ENCODE measurements at places on chromosomes 5 and 9.

- no peak for DNase-seq
Observed at GRCh38 chr5:150541895-150542294, 34.0 kb downstream of the NDST1 start.

DNA sequence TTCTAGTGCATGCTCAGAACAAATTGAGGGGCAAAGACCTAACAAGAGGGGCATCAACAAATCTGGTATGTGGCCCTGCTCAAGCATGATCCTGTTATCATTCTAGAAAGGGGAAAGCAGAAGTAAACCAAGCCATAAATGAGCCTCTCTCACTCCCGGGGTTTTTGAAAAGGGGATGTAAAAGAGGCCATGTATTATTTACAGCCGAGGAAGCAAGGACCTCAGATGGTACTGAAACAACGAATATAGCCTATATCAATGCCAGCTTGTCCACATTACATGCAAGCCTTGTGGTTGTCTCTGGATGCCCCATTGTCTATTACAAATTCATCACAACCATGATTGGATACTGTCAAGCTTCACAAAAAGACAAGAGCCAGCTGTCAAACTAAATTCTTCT, 211.3 kb downstream of the DCP2 start:
- no peak for DNase-seq

DNA sequence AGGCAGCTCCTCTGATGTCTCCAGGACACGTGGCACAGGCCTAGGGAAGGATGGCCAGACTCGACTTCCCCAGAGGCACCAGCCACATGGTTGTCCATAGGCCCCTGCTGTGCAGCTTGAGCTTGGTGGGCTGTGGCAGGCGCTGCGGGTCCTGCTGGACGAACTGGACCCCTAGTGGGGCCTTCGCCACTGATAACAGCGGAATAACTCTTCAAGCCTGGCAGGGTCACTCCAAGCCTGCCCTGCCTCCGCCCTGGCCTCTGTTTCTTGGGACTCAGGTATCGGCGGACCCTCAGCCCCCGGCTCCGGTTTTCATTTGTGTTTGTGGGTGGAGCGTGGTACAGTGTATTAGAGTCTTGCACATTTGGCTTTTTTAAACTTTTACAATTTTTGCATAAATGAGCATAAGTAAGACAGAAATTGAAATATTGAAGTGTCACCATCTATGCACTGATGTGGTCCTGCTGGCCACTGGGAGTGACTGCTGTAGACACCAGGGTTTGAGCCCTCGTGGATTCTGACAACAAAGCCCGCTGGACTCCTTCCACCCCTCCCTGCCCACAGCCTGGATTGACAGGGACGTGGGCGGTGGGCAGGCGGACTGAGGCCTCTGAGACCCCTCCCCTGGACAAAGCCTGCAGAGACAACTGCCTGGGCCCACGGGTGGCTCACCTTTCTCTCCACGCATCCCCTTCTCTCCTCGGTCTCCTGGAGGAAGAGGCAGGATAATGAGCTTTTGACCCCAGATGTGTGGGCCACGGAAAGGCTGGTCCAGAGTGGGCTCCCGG, 3.8 kb downstream of the FCN1 start:
- DNase-seq, result no peak

- no peak for DNase-seq
Observed at GRCh38 chr5:179700401-179700918, 1.7 kb downstream of the CANX start.

GRCh38 chr5:58327289-58327688, 132.6 kb downstream of the PLK2 start:
- DNase-seq, result no peak

DNA sequence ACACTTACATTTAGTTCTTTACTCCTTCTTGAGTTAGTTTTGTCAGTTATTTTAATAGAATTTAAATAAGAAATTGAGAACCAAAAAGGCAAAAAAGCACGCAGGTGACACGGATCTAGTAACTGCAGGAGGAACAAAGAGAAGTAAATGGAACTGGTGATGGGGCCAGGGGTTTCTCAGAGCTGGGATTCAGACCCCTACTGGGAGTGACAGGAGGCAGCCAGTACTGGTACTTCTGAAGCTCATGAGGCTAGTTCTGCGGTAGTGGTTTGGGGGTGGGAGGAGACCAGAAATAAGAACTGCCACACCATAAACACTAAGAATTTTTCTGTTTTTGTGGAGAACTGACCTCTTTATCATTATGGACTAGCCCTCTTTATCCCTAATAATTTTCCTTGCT, 48.2 kb downstream of the OXCT1 start:
- no peak for DNase-seq

DNA sequence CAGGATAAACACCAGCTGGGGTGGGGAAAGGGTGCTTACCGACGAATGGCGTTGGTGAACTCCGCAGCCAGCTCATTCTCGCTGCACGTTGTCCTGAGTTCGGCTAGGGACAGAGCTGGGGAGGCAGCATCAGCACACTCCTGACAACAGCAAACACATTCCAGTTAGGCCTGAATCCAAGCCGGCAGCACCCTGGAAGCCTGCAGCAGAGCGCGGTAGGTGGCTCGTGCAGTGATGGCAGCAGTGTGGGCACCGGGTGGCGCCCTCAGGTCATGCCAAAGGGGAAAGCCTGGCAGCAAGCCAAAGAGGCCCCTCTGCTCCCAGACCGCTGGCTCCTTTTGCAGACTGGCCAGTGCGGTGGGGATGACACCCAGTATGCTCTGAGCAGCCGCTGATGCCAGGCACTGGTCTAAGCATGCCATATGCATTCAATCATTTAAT, 66.9 kb downstream of the DCP2 start:
- no peak for DNase-seq

DNA sequence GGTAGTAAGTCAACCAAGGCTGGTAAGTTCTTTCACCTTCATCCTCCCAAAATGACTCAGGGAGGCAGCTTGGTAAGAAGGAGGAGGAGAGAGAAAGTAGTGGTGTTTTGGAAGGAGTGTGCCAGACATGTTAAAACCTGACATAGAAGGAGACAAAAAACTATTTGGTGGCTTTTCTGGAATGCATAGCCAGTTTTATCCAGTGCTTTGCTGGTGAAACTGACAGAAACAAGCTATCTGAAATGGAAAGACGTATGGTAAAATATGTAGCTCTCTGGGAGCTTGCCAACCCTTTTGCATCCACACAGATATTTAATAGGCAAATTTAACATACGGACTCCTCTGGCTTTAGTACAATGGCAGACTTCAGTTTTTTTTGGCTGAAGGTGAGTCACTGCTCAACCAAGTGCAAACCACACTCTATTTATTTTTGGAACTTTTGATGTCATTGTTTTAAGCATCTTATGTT, 45.4 kb downstream of the RAB14 start:
- DNase-seq, result no peak

DNA sequence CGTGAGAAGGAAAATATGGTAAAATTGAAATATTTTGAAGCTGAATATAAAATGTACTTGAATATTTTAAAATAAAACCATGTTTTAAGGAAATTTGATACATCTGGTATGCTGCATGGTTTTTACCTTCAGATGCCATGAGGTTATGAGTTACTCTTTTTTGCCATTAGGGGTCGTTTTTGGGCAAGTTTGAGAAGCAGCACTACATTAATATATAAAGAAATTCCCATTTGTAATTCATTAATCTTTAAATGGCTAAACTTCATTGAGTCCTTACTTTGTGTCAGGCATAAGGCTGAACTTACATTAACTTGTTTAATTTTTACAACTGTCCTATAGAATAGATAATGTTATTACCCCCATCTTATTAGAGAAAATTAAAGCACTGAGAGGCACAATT, 152.3 kb downstream of the KDM4C start:
- DNase-seq, result no peak

- no peak for DNase-seq
Observed at GRCh38 chr5:153168241-153168640, 322.2 kb upstream of the GRIA1 start.

GRCh38 chr9:128621730-128622455, 34.8 kb downstream of the DYNC2I2 start:
- DNase-seq, result no peak

DNA sequence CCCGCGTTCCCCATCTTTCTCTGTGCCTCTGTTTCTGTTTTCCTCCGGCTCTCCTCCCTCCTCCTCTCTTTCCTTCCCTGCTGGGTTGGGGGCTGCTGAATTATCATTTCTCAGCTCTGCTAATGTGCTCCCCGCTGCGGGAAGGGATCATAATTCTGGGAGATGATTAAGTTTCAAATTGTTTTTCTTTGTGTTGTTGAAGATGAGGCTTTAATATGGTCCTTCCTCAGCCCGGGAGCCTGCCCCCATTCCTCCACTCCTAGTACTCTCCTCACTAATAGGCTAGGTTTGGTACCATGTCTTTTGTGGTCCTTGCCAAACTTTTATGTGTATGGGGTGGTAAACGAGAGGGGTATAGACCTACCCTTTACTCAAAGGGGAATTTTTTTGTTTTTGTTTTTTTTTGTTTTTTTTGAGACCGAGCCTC, 5.7 kb upstream of the PCDH1 start:
- DNase-seq, result no peak

- DNase-seq, result no peak
Observed at GRCh38 chr9:33288828-33289483, 1.4 kb upstream of the NFX1 start.

- no peak for DNase-seq
Observed at GRCh38 chr9:75873712-75874111, 16.8 kb upstream of the PCSK5 start.

GRCh38 chr9:22790329-22790728, 343.7 kb downstream of the DMRTA1 start:
- DNase-seq, result no peak

DNA sequence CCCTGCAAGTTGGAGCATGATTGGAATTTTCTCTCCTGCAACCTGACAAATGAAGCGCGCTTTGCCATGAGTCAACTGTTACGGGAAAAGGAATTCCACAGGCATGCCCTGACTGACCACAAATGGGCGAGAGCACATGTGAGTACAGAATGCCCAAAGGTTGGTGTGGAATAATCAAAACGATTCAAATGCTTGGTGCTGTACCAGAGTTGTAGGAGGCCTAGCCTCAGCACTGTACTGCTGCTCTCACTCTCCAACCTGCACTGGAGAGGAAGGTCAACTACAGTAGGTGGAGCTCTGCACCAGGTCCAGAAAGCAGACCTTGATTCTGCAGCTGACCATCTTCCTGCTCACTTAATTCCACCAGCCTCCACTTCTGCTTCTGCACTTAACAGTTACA, 406.9 kb upstream of the ACTBL2 start:
- no peak for DNase-seq

DNA sequence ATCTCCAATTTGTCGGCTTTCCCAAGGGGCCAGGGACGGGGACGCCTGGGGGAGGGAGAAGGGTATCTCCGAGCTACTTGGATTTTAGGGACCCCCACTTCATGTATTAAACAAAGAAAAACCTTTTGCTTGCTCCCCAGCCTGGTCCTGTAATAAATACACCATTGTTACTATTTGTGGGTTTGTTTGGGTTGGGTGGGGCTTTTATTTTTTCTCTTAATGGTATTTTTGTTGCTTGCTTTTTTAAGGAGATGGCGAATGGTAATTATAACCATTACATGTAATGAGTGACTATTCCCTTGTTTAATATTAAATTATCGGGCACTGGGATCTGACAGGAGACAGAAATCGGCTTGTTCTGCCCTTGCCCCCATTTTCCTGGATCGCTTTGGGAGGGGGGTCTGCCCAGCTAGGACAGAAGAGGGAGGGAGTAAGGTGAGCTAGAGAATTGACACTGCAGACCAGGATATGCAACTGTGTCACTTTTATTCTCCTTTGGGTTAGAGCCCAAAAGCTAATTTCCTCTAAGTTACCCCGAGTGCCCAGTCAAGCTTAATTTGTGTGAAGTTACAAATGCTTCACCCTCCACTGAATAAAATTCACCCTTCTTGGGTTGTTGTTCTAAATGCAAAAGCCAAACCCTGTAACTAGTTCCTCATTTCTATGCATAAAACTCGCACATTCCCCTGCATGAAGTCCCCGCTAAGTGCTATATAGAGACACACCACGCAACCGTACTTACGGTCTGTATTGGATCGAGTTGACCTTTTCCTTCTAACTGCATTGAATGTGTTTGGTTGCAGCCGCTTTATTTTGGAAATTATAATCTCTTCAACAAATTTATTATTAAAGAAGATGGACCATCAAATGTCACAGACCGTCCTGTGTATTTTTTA, 1.6 kb upstream of the ZNF608 start:
- no peak for DNase-seq

- no peak for DNase-seq
Observed at GRCh38 chr5:11892832-11893231, 11.4 kb downstream of the CTNND2 start.

DNA sequence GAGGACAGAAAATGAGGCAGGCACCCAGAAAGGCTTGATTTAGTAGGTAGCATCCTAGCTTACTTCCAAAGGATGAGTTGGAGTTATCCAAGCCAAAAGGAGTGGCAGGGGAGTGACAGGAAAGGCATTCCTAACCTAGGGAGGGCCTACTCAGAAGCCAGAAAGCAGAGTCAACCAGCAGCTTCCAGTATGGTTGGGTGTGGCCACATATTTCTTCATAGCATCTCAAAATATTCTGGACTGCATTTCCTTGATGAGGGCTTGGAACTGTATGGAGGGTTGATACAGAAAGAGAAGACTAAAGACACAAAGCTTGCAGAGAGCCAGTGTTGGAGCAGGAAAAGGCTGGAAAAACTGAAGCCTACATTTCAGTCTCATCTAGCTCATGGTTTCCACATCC, 656.8 kb upstream of the DMAC1 start:
- no peak for DNase-seq

DNA sequence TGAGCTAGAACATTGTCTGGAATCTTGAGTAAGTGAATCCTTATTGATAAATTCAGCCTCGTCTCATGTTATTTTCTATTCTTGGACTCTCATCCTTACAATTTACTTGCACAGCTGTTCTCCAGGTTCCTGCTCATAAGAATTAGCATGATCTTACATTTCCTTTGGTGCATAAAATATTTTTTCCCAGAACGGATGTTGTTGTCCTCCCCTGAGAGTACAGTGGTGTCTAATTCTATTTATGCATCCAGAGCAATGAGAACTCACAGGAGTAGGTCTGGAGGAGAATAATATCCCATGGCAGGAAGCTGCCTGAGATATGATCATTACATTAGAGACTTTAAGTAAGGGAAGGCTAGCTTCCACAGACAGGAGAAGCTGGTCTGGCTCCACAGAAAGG, 178.4 kb upstream of the MAST4 start:
- no peak for DNase-seq

DNA sequence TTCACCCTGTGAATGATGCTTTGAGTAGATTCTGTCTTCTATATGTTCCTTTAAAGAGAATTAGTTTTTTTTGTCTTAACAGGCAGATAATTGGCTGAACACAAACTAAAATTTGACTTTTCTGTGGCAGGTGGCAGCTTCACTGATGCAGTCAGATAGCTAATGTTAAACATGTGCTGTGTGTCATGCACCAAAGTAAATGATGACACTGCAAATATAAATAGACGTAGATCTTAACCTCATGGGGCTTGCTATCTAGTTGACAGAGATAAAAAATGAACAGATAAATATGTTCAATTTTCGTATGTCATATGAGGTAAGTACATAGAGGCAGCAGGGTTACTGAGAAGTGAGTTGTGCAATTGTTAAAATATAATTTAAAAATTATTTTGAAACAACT, 82.7 kb downstream of the PARP8 start:
- no peak for DNase-seq

- DNase-seq, result no peak
Observed at GRCh38 chr5:40240671-40241070, 439.0 kb upstream of the PTGER4 start.

- DNase-seq, result no peak
Observed at GRCh38 chr9:128416014-128416413, 4.6 kb upstream of the CERCAM start.

- no peak for DNase-seq
Observed at GRCh38 chr5:133091034-133091433, 39.2 kb downstream of the HSPA4 start.

Data from T-helper 2 cell (primary cell).